ENCODE measurements at places on chromosomes 6 and 20.

DNA sequence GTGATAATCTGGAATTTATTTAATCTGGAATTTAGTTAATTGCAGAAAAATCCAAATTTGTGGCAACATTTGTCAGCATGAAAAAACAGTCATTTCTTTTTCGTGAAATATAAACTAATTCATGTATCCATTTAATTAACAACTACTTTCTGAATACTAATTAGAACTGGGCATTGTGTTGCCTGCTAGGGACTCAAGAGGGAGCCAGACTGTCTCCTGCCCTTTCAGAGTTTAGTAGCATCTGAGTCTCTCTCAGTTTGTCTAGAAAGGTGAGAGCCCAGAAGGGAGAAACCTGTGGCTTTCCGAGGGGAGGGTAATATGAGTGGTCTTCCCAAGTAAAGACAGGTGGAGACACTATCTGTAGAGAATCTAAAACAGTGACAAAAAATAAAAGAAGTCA, 210.9 kb upstream of the HDDC2 start:
- no peak for DNase-seq

DNA sequence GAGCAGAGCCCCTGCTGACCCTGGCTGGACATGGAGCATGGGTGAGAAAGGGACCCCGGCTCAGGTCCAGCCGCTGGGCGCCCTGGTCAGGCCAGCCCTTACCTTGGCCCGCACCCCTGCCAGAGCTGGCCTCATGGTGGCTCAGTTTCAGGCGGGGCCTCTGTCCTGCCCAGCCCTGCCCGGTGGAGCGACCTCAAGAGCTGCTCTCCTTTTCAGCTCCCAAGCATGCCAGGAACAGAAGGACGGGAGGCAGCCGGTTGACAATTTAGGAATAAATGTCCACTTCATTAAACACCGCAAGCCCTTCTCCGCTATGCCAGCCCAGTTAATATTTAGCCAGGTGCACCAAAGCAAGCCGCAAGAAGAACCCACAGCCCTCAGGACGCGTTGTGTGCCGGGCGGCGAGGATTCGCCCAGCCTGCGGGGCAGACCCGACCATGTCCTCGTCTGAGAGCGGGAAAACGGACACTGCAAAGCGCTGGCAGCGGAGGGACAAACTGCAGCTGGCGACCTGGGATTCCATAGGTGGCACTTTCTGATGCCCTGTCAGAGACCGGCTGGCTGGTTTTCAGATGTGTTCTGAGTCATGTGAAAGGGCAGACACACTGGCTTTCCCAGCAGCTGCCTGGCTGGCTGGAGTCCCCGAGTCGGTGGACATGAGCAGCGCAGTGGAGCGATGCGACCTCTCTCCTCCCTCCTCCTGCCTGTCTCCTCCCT, 221.9 kb downstream of the TTLL2 start:
- DNase-seq = no peak

DNA sequence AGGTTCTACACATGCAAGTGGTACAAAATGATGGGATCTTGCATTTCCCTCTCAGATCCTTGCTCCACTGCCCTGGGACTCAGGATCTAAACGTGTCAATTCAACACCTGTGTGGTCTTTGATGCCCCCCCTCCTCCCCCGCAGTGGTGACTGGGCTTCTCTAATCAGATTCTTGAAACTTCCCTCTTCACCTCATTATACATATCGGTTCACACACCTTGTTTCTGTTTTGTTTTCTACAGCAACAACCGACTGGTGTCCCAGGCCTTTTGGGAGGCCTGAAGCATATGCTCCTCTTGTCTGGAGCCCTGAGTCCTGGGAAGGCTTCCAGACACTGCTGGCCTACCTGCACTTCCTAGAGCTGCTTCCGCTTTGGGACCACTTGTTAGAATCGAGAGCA, 20.0 kb downstream of the SAMD3 start:
- no peak for DNase-seq

DNA sequence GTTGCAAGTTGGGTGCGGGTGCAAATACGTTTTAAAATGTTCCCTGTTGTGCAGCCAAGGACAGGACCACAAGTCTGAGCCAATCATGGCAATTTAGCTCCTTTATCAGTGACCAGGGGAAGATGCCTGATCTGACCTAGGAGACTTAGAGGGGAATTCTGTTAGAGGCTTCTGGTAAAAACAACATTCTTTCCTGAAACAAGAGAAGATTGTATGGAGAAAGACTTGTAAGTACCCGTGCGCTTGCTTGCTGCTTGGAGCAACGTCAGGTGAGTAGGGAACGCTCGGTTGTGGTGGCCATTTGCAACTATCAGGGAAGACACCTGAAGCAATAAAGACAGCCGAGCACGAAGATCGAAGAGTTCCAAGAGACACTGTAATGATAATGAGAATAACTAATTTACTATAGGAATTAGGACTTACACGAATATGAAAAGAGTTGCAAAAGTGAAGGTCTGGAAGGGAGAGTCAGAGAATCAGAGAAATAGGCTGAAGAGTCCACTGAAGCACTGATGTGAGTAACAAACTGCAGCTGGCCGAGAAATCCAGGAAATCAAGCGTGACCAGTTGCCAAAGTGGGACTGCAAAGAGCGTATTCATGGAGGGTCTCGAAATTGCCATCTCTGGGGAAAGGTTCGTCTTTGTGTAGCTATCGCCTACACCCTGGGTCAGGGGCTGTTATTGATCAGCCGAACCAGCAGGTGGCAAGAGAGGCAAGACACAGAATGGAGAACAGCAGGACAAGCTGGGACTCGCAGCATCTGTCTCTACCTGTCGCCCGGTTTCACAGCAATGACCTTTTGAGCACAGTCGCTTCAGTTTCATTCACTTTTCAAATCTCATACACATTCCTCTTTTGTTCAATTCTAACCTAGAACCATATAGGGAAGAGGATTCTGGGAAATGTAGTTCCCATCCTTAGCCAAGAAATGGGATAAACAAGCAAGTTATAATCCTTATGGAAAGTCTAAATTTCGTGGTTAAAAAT, 26.1 kb downstream of the LOC128125822 start:
- peak; percentile 31 for DNase-seq

All from epithelial cell of prostate (primary cell).